ENCODE measurements at places on chromosomes 2 and 18.

- no peak for DNase-seq
Measured at GRCh38 chr2:204264621-204265140, 280.6 kb upstream of the PARD3B start.

DNA sequence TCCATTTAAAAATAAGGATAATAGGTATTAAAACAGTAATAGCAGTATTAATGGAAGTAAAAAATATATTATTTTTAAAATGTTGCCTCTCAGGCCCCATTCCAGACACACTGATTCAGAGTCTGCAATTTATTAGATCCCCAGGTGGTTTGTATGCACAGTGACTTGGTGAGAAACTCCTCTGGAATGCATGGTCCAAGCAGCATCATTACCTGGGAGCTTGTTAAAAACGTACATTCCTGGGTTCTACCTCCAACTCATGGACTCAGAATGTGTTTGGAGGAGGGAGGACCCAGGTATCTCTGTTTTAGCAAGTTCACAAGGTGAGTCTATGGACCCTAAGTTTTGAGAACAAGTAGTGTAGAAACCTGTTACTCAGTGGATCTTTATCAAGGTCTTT is 95.6 kb downstream of the ITGA4 start:
- no peak for DNase-seq

DNA sequence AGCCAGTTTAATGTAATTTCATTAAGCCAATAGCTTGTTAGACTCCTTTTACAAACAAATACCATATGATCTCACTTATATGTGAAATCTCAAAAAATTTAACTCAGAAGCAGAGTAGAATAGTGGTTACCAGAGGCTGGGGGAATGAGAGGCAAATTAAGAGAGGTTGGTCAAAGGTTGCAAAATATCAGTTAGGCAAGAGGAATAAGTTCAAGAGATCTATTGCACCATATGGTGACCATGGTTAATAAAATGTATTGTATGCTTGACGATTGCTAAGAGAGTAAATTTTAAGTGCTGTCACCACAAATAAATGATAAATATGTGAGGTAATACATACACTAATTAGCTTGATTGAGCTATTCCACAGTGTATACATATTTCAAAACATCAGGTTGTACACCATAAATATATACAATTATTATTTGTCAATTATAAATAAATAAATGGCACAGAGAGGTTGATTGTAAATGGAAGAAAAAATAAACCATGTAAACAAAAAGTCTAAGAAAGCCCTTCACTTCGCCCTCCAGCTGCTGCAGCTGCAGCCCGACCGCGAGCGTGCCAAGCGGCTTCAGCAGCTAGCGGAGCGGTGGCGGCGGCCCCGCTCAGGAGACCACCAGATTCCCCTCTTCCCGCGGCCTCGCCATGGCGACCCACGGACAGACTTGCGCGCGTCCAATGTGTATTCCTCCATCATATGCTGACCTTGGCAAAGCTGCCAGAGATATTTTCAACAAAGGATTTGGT is 23.0 kb upstream of the ACTR2 start:
- DNase-seq = no peak

DNA sequence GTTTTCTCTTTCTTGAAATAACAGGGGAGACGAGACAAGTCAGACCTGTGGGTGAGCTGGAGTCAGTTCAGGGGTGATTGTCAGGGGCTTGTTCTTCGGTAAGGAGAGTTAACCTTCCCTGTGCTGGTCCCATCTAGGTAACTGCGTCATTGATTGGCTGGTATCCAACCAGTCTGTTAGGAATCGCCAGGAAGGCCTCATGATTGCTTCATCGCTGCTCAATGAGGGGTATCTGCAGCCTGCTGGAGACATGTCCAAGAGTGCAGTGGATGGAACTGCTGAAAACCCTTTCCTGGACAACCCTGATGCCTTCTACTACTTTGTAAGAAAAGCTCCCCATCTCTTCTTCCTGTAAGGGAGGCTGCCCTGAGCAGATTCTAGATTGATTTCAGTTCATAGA is 21.3 kb downstream of the PLEK start:
- no peak for DNase-seq

- DNase-seq = no peak
Measured at GRCh38 chr2:190216829-190217228, 102.8 kb downstream of the HIBCH start.

DNA sequence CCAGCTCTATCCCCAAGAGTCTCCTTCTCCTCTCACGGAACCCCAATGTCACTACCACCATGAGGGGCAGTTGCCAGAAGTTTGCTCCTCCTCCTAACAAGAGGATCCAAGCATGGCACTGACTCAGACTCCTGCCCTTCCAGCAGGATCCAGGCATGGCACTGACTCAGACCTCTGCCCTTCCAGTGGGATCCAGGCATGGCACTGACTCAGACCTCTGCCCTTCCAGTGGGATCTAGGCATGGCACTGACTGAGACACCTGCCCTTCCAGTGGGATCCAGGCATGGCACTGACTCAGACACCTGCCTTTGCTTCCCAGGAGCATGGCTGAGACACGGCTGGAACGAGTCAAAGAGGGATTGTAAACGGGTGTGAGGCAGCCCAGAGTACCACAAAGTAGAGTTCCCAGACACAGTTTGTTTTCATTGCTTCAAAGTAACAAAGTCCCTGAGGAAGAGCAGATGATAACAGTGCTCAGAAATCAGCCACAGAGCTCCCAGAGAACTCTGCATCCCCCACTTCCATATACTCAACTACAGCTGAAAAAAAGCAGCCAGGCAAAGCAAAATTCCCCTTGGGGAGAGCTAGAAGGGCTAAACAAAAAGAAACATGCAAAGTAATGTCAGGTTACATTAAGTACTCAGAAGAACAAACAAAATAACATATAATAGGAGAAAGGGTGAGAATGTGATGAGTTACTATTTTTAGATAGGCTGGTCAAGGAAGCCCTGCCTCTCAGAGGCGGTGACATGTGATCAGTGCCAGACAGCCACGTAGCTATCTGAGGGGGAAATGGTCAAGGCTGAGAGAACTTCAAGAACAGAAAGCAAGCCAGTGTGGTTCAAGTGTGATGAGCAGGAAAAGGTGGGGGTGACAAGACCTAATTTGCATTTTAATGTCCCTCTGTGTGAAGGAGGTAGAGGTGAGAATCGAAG is 3.0 kb downstream of the BUB1 start:
- DNase-seq = no peak
